ENCODE measurements at places on chromosomes 2 and 18.
A peak's percentile ranks its signal among the peaks of the same experiment; 100 is the strongest.

- no peak for DNase-seq
Measured at GRCh38 chr2:181828122-181828705, 63.3 kb upstream of the ITPRID2 start.

- no peak for DNase-seq
Measured at GRCh38 chr18:26002375-26002910, 88.0 kb downstream of the SS18 start.

GRCh38 chr2:41116106-41116797 is 664.4 kb upstream of the SLC8A1 start:
- no peak for DNase-seq

DNA sequence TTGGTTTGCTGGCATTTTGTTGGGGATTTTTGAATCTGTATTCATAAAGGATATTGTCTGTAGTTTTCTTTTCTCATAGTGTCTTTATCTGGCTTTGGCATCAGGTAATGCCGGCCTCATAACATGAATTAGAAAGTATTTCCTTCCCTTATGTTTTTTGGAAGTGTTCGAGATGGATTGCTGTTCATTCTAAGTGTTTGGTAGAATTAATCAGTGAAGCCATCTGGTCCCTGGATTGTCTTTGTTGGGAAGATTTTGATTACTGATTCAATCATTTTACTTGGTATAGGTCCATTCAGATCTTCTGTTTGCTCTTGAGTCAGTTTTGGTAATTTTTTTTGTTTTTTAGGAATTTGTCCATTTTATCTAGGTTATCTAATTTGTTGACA is 22.3 kb downstream of the KIAA1328 start:
- DNase-seq = no peak

GRCh38 chr18:68822926-68823325 is 25.0 kb downstream of the CCDC102B start:
- no peak for DNase-seq

GRCh38 chr18:74623047-74623816 is 25.6 kb downstream of the ZNF407 start:
- no peak for DNase-seq

DNA sequence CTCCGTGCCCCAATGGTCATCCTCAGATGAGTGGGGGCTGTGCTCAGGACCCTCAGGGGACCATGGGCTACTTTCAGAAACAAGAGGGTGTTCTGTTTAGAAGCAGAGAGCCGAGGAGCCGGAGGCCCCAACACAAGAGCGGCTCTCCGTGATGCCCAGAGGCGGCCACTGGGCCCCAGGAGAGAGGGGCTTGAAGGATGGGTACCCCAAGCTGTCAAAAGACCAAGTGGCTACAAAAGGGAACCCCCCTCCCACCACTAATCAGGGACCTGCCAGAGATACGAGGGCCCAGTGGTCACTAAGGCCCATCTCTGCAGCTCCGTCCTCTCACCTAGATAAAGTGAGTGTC is 93.6 kb downstream of the HDAC4 start:
- DNase-seq = no peak

DNA sequence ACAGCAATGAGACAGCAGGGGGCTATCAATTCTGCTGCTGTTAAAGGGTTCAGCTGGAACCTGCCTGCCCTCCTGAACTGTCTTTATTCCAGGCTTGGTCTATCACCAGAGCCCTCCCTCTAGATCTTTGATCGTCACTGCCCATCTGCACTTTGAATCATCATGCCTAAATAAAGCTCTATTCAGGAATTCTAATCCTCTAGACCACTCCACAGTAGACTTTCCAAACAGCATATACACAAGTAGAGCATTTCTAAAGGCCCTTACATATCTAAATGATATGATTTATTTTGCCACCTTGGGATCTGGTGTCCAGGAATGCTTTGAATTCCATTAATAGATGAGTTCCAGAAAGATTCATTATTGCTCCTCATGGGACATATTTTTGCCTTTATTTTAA is 542.1 kb upstream of the SYT4 start:
- no peak for DNase-seq

- DNase-seq = no peak
Measured at GRCh38 chr2:199818026-199818425, 33.0 kb downstream of the FTCDNL1 start.

DNA sequence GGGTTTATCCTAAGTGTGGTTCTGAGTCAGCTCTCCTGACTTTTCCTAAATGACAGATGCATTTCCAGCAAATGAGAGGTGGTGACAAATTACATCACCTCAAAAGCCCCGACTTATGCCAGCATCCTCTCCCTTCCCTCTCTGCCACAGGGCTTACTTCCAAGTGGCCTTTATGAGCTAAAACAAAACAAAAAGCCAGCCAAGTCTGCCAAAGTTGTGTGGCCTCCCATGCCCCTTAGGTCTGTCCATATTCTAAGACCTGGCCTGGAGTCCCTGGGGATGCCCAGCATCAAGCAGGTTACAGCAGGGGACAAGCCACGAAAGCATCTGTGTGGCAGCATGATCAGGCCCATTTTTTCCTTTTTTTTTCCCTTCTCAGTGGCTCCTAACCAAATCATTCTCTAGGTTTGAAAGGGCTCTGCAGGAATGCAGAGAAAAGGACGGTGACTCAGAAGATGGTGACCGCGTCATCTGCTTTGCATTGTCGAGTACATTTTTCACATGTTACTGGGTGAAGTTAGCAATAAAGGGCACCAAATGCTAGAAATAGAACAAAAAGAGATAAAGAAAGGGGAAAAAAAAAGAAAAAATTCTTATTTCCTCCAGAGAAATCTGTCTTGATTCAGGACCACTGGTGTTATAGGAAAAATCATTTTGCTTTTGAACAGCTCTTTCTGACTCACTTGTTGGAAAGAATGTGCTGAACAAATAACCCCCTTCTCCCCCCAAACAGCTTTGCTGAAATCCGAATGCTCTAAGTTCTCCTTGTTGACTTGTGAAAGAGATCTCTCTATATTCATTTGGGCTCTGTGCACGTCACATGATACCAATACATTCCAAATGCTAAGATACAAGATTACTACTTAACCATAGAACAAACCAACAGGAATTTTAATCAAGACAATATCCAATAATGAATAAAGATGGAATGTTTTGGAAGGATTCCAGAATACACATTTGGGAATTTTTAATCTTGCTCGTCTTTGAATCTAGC is 178.7 kb downstream of the EN1 start:
- no peak for DNase-seq

GRCh38 chr18:46794607-46795006 is 37.8 kb upstream of the ST8SIA5 start:
- no peak for DNase-seq

DNA sequence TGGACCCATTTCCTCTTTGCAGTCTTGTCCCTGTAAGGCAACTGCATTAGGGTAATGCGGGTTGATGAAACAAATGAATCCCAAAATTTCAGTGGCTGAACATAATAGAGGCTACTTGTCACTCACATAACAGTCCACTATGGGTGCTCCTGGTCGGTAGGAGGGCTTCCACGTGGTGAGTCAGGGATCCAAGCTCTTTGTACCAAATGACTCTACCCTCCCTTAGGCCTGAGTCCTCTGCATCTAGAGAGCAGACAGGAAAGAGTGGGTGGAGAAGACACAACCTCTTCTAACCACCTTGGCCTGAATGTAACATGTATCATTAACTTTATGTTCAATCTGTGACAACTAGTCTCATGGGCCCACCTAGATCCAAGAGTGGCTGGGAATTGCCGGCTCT is 86.2 kb upstream of the HAAO start:
- DNase-seq = no peak

DNA sequence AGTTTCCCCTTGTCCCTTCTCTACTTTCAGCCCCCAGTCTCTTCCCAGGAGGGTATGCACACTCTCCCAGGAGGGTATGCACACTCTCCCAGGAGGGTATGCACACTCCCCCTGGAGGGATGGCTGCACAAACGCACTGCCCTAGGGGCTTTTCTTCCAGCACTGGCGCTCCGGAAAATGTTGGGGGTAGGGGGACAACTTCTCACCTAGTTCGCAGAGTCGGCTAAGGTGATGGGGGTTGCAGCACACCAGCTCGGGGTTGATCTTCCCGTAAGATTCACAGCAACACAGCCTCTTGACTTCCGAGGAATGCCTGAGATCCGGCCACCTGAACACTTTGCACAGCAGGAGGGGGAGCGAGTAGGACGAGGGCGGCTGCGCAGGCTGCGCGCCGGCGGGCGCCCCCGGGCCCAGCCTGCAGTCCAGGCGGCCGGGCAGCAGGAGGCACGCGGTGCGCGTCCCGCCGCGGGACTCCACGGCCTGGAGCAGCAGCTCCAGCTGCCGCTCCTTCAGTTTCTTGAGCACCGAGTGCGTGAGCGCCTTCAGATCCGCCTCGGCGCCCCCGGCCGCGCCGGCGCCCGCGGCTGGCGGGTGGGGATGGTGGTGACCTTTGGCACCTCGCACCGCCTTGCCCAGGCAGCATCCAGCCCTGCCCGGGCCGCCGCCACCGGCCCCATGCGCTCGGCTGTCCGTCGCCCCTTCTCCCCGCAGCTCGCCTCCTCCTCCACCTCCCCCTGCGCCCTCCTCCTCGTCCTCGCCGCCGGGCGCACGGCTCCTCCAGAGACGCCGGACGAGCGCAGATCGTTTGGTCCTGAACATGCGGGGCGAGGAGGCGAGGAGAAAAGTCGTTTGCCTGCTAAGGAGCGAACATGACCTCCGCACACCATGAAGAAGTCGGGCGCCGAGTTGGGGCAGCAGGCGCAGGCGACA is 894 bp downstream of the SMAD7 start:
- no peak for DNase-seq

GRCh38 chr2:69026691-69027459 is 13.9 kb downstream of the ANTXR1 start:
- DNase-seq = no peak

- no peak for DNase-seq
Measured at GRCh38 chr18:58591286-58591685, 37.6 kb downstream of the ALPK2 start.

- DNase-seq = no peak
Measured at GRCh38 chr2:172172513-172173173, 69.9 kb upstream of the DLX2 start.

- DNase-seq = no peak
Measured at GRCh38 chr2:194424683-194425209, 1232.3 kb upstream of the SLC39A10 start.

DNA sequence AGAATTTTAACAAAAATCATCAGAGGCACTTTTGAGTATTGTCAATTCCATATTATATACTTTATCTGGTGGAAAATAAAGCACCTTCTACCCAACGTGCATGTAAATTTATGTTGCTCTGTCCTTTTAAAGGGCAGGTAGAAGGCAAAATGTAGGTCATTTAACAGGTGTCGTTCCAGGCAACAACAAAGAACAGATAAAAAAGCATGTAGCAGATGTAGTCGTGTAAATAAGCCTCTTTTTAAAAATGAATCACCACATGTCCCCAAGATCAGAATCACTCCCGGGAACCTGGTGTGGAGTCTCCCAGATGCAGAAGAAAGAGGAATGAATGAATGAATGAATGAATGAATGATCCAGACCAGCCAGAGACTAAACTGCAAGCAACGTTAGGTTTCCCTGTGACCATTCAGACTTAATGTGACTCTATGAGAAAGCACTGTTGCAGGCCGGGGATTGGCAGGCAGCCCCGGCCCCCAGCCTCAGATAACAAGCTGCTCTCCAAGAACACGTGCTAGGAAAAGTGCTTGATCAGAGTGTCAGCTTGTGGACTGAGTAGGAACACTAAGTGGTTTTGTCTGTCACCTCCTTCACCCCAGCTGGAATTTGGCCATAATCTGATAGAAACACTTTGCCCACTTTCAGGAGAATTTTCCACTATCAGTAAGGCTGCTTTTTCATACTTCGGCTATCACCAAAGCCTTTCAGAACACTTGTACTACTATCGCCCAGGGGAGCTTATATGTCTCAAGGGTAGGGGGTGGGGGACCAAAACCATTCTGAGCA is 100.6 kb downstream of the CDK15 start:
- DNase-seq = no peak

DNA sequence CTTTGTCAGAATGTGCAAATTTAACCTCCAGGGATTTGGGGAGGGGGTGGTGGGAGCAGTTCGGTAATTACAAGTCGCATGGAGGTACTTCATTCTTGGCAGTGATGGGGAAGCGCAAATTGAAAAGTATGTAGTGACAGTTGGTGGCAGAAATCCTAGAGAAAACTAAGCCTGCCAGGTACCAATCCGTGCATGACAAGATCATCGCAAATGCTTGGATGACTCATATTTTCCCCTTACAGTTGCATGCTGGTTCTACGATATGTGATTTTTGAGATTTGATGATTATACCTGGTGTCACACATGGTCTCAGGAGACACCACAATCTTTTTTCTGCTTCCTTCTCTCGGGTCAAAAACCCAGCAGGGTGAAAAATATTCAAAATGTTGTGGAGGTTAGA is 479.7 kb upstream of the ID2 start:
- DNase-seq = no peak

GRCh38 chr2:41400088-41400665 is 647.6 kb upstream of the PKDCC start:
- DNase-seq = no peak

DNA sequence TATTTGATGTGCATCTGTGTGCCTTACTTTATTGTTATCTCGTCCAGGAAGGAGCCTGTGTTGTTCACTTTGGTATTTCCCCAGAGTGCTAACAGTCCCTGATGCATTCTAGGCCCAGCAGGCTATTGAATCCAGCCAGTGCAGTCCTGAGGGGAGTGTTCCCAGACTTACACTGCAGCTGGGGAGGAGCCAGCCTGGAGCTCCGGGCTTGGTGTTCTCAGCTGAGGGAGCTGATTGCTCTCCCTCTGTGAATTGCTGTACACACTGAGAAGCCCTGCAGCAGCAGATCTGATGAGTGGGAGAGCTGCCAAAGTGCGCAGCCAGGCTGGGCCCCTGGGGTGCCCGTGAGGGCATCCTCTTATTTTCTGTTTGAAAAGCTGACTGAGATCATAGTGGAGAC is 159.2 kb downstream of the GALNT3 start:
- DNase-seq = peak; percentile 88

- DNase-seq = no peak
Measured at GRCh38 chr2:59882279-59882678, 671.2 kb downstream of the BCL11A start.

DNA sequence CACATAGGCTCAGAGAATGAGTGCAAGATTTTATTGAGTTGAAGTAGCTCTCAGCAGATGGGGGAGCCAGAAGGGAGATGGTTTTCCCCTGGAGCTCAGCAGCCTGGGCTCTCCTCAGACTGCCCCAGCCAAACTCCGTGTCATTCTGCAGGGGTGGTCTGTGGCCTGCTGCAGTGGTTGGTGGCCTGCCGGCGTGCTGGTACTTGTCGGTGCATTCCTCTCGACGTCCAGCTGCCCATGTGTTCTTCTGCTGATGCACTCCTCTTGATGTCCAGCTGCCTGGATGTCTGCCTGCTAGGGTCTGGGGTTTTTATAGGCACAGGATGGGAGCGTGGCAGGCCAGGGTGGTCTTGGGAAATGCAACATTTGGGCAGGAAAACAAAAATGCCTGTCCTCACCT is 25.6 kb upstream of the TMEM17 start:
- no peak for DNase-seq
